IMR-90 (cell line): ENCODE measurements at places on chromosomes 1 and 21.

DNA sequence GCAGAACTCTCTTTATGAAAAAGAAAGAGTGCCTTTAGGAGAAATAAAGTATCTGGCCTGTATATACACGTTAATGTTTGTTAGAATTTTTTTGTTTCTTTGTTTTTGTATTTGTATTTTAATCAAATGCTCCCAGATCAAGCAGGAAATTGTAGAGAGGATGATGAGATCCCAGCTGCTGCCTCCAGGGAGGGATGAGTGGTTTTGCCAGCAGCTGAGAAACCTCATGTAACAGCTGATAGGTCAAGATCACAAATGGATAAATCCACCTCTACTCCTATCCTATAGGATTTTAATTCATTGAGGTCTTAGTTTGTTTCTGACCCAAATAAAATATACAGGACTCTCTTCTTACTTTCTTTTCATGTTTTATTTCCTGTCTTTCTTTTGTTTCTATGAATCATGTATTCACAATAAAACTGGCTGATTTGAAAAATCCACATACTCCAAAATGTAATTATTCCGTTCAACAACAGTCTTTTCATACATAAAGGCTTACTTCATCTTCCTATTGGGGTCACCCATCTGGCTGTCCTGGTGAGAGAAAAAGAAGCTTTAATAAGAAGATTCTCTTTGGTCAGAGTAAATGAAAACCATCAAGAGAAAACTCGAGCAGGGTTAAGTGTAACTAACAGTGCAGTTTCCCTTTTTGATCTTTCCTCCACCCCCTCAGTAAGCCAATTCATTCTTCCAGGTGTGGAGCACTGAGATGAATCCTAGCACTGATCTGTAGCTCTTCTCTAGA lies 129.3 kb upstream of the PLPPR5 start:
- DNase-seq: no peak

GRCh38 chr1:150621497-150622302 lies 7.7 kb downstream of the ENSA start:
- DNase-seq: peak; percentile 79

DNA sequence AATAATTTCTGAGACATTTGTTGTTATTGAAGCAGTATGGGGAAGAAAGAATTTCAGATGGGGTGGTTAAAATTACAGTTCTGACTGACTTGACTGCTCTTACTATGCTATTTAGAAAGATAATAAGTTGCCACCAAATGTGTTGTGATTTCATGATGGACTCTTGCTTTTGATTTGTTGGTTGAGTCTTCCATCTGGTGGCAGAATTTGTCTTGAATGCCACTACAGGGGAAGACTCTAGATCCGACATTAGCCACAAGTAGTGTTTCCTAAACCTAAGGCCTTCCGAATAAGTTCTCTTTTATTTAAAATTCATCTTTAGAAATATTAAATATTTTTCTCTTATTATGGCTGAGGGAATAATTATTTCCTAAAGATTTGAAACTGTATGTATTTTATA lies 190.9 kb upstream of the ADGRL4 start:
- peak; percentile 38 for DNase-seq

DNA sequence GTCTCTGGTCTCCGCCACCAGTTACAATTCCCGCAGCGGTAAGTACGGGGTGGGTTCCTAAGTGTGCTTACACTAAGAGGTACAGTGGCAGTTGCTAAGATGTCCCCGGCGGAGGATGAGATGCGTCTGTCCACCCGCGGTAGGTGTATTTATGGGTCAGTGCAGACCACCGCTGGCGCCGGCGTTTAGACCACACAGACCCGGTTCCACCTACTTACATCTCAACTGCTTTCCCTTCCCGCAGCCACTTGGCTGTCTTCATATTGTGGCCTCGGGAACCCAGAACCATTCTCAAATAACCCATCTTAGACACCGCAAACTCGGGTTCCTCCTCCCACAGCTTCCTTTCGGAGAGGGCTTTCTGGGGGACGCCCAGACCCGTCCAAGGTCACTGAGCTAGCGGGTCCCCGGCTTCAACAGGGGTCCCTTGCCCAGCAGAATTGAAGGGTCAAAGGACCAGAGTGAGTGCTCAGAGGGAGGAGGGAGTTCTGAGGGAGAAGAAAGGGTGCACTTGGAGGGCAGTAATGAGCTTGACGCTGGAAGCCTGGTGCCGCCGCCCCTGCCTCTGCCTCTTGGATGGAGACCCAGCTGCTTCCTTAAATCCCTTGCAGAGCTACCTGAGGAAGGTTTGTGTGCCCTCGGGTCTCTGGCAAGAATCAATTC lies 8.6 kb downstream of the NR5A2 start:
- no peak for DNase-seq

- no peak for DNase-seq
Observed at GRCh38 chr1:241775021-241775420, 73.0 kb upstream of the EXO1 start.

GRCh38 chr1:162446946-162447345 lies 35.0 kb upstream of the SH2D1B start:
- DNase-seq: no peak

DNA sequence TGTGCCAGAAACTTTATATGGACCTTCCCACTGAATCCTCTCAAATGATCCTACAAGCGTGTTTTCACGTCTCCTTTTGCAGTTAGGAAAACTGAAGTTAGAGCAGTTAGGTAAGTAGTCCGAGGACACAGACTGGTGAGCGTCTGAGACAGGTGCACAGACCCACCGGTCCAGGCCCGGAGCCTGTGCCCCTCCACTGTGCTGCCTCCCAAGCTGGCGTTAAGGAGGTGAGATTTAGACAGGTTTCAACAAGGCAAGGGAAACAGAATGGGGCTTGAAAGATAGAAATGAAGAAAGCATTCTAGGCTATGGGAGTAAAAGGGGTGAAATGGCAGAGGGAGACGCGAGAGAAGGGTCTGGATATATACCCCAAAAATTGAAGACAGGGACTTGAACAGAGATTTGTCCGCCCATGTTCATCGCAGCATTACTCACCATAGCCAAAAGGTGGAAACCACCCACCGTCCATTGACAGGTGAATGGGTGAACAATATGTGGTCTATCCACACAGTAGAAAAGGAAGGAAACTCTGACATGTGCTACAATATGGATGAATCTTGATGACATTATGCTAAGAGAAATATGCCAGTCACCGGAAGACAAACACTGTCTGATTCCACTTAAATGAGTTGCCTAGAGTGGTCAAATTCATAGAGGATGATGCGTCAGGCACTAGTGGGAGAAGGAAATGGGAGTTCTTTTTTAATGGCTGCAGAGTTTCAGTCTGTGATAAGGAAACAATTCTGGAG lies 15.7 kb upstream of the PKP1 start:
- peak; percentile 85 for DNase-seq

DNA sequence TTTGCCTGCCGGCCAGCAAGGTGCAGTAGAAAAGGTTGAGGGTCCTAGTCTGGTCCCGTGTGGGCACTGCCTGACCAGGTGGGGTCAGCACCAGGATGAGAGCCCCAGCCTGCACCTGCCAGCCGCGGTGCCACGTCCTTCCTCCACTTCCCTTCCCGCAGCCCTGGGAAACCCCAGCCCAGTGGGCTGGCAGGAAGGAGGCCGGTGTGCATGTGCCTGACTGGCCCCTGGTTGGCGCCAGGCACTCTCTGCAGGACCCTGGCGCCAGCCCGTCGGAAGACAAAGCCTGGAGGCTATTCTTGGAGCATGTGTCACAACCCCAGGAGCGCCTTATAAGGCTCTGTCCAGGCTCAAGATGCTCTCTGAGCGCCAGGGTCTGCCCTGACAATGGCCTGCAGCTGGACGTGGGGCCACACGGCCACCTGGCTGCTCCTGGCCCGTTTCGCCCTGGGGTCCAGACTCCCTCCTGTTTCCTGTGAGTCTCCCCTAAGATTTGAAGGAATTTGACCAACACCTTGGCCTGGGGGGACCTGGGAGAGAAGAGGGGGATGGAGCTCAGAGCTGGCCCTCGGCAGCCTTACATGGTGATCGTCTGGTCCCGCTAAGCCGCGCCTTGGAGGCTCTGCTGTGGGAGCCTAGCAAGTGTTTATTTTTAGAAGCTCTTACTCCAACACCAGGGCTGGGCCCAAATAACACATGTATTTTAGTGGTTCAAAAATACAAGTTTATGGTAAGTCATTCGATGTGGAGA lies 31.9 kb upstream of the POFUT2 start:
- DNase-seq: peak; percentile 77

DNA sequence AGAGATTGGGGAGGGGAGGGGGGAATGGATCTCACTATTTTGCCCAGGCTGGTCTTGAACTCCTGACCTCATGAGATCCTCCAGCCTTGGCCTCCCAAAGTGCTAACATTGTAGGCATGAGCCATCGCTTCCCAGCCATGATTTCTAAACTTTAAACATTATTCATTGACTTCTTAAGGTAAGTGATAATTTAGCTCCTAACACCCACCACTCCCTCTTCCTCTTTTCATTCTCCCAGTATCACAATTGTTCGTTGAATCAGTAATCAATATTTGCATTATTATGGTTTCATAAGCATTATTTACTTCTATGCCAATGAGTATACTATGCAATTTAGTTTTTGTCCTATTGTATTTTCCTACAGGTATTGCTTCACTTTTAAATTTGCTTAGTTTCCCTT lies 33.6 kb upstream of the SFPQ start:
- DNase-seq: no peak

DNA sequence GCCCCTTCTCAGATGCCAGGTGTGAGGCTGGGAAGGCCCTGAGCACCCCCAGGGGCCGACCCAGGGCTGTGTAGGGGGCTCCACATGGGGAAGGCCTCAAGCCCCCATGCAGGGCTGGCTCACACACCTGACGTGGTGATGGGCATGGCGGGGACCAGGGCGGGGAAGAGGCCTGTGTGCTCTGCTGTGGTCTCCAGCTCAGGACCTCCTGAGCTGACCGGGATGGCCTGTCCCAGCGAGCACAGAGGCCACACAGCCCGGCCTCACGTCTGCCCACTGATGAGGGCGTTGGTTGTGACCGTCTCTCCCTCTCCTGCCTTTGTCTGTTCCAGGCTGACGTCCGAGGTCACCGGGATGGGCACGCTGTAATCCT lies 40.2 kb upstream of the COL6A1 start:
- no peak for DNase-seq

GRCh38 chr1:242187816-242188215 lies 188.9 kb upstream of the MAP1LC3C start:
- no peak for DNase-seq

- DNase-seq: peak; percentile 82
Observed at GRCh38 chr21:15293240-15293639, 228.4 kb upstream of the NRIP1 start.

GRCh38 chr1:173332026-173332425 lies 124.9 kb upstream of the TNFSF4 start:
- peak; percentile 89 for DNase-seq

- peak; percentile 71 for DNase-seq
Observed at GRCh38 chr1:109240158-109241152, 8.9 kb upstream of the CELSR2 start.

GRCh38 chr21:29217818-29218291 lies 80.9 kb upstream of the BACH1 start:
- peak; percentile 99 for DNase-seq

- DNase-seq: peak; percentile 52
Observed at GRCh38 chr1:176101951-176102642, 105.0 kb downstream of the COP1 start.

GRCh38 chr1:72013161-72013560 lies 269.2 kb downstream of the NEGR1 start:
- DNase-seq: no peak

- DNase-seq: peak; percentile 33
Observed at GRCh38 chr1:156504438-156504813, 3.9 kb upstream of the MEF2D start.

DNA sequence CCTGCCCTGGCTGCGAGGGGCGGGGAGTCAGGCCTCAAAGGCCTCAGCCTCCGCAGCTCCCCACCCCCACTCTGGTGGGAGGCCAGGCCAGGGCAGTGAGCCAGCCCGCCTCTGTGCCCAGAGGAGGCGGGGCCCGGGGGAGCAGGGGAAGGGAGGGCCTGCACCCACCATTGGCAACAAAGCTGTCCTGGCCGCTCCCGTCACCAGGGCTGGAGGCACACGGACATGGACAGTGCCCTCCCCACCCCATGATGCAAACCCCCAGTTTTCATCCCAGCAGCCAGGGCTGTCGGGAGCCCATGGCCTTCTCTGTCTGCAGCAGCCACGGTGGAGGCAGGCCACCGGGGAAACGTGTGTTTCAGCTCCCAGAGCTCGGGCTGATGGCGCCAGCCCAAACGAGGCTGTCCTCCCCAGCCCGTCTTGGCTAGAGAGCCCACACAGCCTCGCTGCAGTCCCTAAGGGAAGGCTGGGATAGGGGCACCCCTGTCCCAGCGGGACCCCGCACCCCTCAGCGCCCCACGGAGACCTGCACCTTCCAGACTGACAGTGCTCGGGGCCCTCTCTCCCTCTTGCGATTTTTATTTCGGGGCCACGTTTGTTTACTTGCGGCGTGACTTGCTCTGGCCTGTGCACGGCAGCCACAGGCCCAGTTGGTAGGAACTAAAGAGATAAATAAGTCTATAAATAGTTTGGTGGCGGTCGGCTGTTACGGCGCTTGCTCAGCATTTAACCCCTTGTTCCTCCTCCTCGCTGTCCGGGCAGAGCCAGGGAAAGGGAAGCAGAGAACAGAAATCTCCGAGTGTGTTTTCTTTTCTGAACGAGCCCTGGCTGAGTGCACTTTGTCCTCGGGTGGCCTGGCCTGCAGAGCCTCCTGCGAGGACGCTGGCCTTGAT lies 101.8 kb downstream of the PRDM16 start:
- DNase-seq: no peak

- peak; percentile 90 for DNase-seq
Observed at GRCh38 chr21:38351961-38352521, 95.2 kb downstream of the KCNJ15 start.

- no peak for DNase-seq
Observed at GRCh38 chr1:212652609-212653008, 44.0 kb downstream of the ATF3 start.

DNA sequence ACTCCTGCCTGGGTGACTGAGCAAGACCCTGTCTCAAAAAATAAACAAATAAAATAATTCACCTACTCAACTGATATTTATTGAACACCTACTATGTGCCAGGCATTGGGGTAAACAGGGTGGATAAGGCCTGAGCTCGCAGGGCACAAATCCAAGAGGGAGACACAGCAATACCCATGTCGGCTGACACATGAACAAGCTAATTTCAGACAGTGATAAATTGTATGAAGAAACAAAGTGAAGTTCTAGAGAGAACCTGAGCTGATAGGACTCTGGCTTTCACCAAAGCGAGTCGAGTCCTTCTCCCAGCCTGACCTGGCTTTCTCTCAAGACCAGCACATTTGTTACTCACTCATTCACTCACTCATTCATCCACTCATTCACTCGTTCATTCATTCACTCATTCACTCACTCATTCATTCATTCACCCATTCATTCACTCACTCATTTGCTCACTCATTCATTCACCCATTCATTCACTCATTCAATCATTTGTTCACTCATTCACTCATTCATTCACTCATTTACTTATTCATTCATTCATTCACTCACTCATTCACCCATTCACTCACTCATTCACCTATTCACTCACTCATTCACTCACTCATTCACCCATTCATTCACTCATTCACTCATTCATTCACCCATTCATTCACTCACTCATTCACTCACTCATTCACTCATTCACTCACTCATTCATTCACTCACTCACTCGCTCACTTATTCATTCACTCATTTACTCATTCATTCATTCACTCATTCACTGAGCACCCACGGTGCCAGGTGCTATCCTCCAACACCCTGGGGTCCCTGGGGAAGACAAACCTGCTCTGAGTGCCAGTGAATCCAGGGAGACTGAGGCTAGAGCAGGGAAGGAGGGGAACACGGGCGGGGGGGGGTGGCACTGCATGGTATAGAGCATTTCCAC lies 37.4 kb upstream of the CASZ1 start:
- DNase-seq: no peak
